Left renal cortex interstitium (tissue), 4 donors: ENCODE measurements at places on chromosomes 6 and 20.
A peak's percentile ranks its signal among the peaks of the same experiment; 100 is the strongest.

GRCh38 chr6:27873021-27873940, 38.9 kb downstream of the OR2B2 start:
- peak; percentile 87 for DNase-seq

GRCh38 chr6:121522265-121522664, 86.8 kb downstream of the GJA1 start:
- DNase-seq, result no peak

DNA sequence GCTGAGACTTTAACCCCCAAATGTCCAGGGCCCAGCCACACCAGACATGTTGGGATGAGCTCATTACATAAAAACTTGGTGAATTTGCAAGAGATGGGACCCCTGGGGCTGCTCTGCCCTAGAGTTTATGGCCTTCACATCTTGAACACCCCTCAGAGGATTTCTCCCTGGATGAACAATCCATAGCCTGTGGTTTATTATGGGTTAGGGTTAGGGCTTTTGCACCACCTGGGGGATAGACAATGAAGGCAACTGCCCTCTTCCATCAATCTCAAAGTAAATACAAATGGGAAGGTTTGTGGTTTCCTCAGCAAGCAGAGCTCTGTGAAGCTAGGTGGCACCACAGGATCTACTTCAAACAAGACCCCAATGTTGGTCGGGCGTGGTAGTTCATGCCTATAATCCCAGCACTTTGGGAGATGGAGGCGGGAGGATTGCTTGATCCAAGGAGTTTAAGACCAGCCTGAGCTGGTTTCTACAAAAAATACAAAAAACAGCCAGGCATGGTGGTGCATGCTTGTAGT, 17.4 kb downstream of the SPINT3 start:
- no peak for DNase-seq

- DNase-seq, result no peak
These were observed 24.2 kb downstream of the LAMA5 start for GRCh38 chr20:62342910-62343309.

DNA sequence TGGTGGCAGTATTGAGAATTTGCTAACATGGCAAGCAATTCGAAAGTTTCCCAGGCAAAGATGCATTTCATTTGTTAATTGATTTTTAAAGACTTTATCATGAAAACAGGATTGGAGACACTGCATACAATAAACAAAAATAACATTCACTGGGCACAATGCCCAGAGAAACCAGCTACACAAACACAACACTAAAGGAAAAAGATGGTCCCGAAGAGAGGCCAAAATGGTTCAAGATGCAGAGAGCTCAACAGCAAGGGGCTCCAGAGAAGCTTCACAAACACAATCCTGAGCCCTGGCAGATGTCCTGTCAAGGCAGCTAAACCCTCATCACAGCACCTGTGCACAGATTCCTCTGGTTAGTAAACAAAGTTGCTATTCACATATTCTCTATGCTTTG, 79.3 kb downstream of the INSM1 start:
- no peak for DNase-seq

GRCh38 chr6:38143191-38144150, 323.9 kb downstream of the ZFAND3 start:
- DNase-seq, result no peak

DNA sequence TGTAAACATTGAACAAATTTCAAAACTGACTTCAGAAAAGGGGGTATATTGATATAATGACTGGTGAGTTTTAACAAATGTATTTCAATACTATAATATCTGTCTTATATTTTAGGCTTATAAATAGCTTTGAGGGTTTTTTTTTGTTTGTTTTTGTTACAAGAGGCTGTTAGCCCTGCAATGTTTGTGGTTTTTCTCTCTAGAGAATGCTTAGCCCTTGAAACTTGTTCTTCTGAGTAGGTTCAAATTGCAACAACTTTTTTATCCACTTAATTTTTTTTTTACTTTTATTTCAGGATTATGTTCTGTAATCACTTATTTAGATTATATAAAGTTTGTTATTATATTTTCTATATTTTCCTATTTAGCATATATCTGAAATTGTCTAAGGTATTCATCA, 333.2 kb downstream of the RIMS1 start:
- DNase-seq, result no peak
